ENCODE measurements at places on chromosomes 4 and X.

GRCh38 chrX:148784856-148785255 is 284.4 kb downstream of the AFF2 start:
- H3K27ac ChIP-seq: no peak overlapping the region
- H3K4me3 ChIP-seq: no peak overlapping the region
- no peak for DNase-seq

GRCh38 chr4:138182838-138183426 is 59.2 kb downstream of the SLC7A11 start:
- H3K4me1 ChIP-seq: peaks cover 6% of the 10 kb centered on the region
- DNase-seq: no peak
- H3K36me3 ChIP-seq: peaks cover 39% of the 10 kb centered on the region
- H3K4me3 ChIP-seq: no peak overlapping the region
- H3K27me3 ChIP-seq: no peaks in the 10 kb centered on the region

DNA sequence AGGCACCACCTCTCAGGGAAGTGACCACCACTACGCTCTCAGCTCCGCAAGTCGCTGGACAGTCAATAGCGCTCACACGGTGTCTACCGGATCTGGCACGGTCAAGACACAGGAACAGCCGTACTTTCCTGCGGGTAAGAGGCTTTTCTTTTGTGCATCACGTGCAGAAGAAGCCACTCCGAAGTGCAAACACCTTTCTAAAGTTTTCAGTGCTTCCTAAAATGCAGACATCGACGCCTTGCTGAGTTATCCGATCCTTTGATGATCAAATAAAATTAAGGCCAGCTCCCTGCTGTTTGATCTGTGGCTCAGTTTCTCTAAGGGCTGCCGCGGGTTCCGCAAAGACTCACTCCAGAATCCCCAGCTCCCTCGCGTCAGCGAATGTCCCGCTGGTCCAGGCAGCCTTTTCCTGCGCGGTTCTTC is 71.8 kb downstream of the FBXO8 start:
- H3K27ac ChIP-seq: no peak overlapping the region
- H3K4me3 ChIP-seq: peak overlapping the region; percentile 24

GRCh38 chr4:168059251-168059650 is 33.1 kb upstream of the ANXA10 start:
- H3K4me1 ChIP-seq: no peaks in the 10 kb centered on the region
- no peaks in the 10 kb centered on the region for H3K27me3 ChIP-seq
- DNase-seq: no peak
- H3K36me3 ChIP-seq: no peaks in the 10 kb centered on the region
- H3K4me3 ChIP-seq: no peak overlapping the region
- H3K27ac ChIP-seq: no peak overlapping the region

DNA sequence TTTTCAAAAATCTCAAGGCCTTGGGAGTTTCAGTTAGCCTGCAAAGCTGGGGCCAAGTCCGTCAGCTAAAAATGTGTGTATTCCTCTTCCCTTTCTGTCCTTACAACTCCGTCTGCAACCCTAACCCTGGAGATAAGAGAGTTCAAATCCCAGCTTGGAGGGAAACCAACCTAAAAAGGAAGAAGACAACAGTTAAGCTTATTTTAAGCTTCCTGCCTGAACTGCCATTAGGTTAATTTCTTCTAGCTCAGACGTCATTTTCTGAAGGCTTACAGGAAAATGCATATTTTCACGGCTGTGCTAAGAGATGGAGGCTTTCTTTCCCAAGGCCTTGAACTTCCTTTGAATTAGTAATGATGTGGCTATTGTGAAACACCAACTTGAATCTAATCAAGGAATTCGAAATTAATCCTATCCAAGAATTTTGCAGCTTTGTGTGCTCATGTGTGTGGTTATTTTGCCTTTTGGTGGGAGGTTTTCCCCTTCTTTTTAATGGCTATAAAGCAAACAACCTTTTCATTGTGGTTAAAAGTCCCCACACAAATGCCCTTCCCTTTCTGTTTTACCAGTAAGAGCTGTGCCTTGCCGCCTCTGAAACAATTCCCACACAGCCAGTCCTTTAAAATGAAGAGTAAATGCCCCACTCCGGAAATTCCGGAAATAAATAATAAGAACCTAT is 103.5 kb downstream of the IRF2 start:
- no peak for DNase-seq
- H3K36me3 ChIP-seq: no peaks in the 10 kb centered on the region
- no peak overlapping the region for H3K4me3 ChIP-seq
- no peaks in the 10 kb centered on the region for H3K4me1 ChIP-seq

DNA sequence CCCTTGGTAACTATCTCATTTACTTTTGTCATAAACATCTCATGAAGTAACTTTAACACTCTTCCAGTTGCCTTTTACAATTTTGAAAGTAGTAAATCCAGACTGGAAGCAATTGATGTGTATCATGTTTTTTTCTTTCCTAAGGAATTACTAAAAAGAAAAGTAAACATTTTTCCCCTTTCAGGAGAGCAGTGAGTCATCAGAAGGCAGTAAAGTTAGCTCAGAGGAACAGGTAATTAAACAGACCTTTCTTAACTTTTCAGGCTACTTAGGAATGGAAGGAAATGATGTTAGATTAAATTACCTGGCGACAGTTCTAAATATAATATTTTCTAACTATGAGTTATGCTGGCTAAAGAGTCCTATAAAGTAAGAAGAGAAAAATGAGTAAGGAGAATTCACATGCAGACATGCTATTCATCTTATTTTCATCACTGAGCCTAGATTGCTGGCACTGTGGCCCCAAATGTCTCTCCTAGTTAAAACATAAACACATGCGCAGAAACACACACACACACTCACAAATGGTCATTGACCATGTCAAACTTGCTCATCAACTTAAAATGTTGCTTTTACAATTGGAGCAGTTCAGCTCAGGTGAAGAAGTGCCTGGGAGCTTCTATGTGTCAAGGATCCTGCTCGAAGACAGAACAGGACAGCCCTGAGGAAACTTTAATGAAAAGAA is 9.3 kb downstream of the DMP1 start:
- no peaks in the 10 kb centered on the region for H3K4me1 ChIP-seq
- no peaks in the 10 kb centered on the region for H3K36me3 ChIP-seq
- H3K27ac ChIP-seq: no peak overlapping the region
- H3K4me3 ChIP-seq: no peak overlapping the region
- no peak for DNase-seq
- no peaks in the 10 kb centered on the region for H3K27me3 ChIP-seq

DNA sequence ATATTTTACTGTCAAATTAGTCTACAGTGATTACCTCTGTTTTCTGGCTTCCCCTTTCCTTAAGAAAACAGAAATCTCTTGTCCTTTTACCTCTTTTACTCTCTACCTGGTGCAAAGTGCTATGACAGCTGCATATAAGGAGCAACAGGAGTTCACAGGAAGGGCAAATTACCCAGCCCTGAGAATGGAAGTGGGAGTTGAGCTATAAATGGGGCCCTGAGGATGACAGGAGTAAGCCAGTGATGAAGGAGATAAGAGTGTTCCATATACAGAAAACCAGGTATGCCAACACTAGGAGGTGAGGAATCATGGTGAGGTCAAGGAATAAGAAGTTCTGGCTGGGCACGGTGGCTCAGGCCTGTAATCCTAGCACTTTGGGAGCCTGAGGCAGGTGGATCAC is 4.5 kb upstream of the HSD17B13 start:
- H3K4me3 ChIP-seq: no peak overlapping the region
- no peaks in the 10 kb centered on the region for H3K36me3 ChIP-seq
- H3K4me1 ChIP-seq: no peaks in the 10 kb centered on the region
- H3K27ac ChIP-seq: no peak overlapping the region
- no peaks in the 10 kb centered on the region for H3K27me3 ChIP-seq

DNA sequence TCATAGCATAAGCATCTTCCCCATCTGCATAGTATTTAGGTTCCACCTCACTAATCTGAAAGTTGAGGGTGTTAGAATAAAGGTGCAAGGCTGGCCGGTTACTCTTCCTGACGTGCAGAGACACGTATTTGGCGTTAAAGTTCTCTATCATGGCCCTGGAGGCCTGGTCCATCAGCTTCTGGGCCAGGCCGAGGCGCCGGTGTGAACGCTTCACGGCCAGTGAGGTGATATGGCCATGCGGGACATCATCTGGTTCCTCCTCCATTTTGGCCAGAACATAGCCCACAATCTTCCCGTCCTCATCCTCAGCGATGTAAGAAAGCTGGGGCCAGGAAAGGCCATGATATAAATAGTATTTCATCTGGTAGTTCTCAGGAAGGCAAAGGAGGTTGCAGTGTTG is 425 bp downstream of the NAA11 start:
- H3K36me3 ChIP-seq: no peaks in the 10 kb centered on the region
- H3K27me3 ChIP-seq: no peaks in the 10 kb centered on the region
- no peak overlapping the region for H3K4me3 ChIP-seq
- H3K27ac ChIP-seq: no peak overlapping the region
- DNase-seq: no peak

DNA sequence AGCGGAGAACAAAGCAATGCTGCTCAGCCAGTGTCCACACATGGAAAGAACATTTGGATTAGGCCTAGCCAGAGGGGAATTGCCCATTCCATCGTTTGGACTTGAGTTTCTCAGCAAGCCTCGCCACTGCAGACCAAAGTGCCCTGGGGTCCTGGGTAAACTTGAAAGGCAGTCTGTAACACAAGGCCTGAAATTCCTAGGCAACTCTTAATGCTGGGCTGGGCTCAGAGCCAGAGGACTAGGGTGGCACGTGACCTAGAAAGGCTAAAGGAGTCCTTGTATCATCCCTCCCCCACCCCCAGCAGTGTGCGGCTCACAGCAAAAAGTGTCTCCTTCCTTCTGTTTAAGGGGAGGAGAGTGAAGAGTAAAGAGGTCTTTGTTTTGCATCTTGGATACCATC is 210.4 kb upstream of the ARX start:
- no peaks in the 10 kb centered on the region for H3K36me3 ChIP-seq
- no peak for DNase-seq
- no peak overlapping the region for H3K4me3 ChIP-seq
- H3K4me1 ChIP-seq: no peaks in the 10 kb centered on the region

- no peaks in the 10 kb centered on the region for H3K36me3 ChIP-seq
- H3K4me1 ChIP-seq: no peaks in the 10 kb centered on the region
- H3K4me3 ChIP-seq: no peak overlapping the region
- H3K27me3 ChIP-seq: no peaks in the 10 kb centered on the region
- DNase-seq: no peak
Measured at GRCh38 chr4:44342800-44343199, 105.8 kb downstream of the KCTD8 start.

DNA sequence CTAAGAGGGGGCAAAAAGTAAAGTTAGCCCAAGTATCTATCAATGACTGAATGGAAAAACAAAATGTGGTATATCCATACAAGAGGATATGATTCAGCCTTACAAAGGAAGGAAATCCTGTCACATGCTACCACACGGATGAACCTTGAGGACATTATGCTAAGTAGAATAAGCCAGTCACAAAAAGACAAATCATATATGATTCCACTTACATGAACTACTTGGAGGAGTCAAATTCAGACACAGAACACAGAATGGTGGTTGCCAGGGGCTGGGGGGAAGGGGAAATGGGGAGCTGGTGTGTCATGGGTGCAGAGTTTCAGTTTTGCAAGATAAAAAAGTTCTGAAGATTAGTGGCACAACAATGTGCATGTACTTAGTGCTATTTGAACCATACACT is 101.8 kb downstream of the SH3KBP1 start:
- H3K4me1 ChIP-seq: no peaks in the 10 kb centered on the region
- no peaks in the 10 kb centered on the region for H3K27me3 ChIP-seq
- H3K4me3 ChIP-seq: no peak overlapping the region
- no peak for DNase-seq

DNA sequence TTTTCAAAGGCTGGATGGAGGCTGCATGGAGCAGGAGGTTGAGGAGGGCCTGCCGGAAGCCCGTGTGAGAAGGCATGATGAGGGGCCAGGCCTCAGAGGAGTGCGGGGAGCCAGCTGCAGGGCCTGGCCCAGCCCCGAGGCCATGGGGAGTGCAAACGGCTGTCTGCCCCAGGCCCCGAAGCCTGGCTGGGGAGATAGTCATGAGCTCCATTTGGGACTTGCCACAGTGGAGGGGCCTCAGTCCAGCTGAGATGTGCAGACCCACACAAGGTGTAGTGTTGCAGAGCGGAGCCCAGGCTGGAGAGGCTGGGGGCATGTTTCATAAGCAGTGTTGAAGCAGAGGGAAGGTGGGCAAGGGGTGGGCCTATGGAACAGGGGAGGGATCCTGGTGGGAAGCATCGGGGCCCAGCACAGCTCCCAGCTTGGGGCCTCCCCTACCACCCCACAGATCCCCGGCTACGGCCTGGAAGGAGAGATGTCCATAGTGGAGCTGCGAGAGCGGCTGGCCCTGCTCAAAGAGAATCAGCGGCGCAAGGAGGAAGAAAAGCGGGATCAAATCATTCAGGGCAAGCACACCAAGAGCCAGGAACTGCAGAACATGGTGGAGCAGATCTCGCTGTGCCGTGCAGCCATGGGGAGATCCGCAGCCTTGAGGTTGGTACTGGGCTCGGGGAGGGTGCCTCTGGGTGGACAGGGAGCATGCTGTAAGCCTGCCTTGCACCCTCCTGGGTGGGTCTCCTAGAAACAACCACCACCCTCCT is 9.1 kb upstream of the RNF4 start:
- no peaks in the 10 kb centered on the region for H3K36me3 ChIP-seq
- H3K4me3 ChIP-seq: no peak overlapping the region
- no peak overlapping the region for H3K27ac ChIP-seq
- peaks cover 6% of the 10 kb centered on the region for H3K4me1 ChIP-seq

- H3K27ac ChIP-seq: no peak overlapping the region
- DNase-seq: no peak
- H3K4me3 ChIP-seq: no peak overlapping the region
- no peaks in the 10 kb centered on the region for H3K27me3 ChIP-seq
Measured at GRCh38 chr4:77040270-77040669, 35.5 kb downstream of the CCNI start.

- H3K4me3 ChIP-seq: no peak overlapping the region
- no peaks in the 10 kb centered on the region for H3K4me1 ChIP-seq
- H3K36me3 ChIP-seq: no peaks in the 10 kb centered on the region
- no peak overlapping the region for H3K27ac ChIP-seq
- no peak for DNase-seq
Measured at GRCh38 chr4:168643111-168643795, 146.4 kb downstream of the PALLD start.

DNA sequence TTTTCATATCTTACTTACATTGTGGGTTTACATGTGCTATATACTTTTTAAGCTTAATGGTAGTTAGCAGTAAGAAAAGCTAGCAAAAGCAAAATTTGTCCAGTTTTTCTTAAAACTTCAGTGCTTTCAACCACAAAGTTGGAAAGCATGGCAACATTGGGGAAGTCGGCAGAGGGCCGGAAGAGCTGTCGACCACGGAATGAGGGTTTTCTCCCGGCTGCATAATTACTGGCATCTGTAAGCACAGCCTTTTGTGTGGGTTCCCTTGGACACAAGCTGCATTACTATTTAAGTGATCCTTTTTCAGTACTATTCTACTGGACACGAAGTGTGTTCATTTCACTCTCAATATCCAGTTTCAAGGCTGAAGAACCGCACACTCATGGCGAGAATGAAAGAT is 560.4 kb downstream of the ANKRD50 start:
- no peaks in the 10 kb centered on the region for H3K4me1 ChIP-seq
- no peak overlapping the region for H3K27ac ChIP-seq
- no peaks in the 10 kb centered on the region for H3K36me3 ChIP-seq

DNA sequence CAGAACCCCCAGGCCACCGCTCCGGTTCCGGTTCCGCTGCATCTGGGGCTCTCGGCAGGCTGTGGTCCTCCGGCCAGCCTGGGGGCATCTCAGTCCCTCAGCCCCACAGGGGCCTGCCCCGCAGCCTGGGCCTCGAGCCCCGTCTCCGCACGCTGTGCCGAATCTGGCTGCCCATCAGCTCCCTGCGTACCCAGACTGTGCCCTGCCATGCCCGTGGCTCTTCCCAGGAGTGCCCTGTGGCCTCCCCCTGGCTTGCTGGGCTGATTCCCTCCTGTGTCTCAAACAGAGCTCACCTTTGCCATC is 830 bp upstream of the MSANTD1 start:
- no peak overlapping the region for H3K4me3 ChIP-seq
- no peaks in the 10 kb centered on the region for H3K4me1 ChIP-seq
- DNase-seq: no peak
- no peaks in the 10 kb centered on the region for H3K36me3 ChIP-seq
- H3K27me3 ChIP-seq: no peaks in the 10 kb centered on the region
- H3K27ac ChIP-seq: no peak overlapping the region

Data from H1 (cell line).